ENCODE measurements at places on chromosomes 13 and 19.
A peak's percentile ranks its signal among the peaks of the same experiment; 100 is the strongest.

- no peak for DNase-seq
Measured at GRCh38 chr13:90562443-90562842, 785.0 kb upstream of the MIR17HG start.

- DNase-seq, result no peak
Measured at GRCh38 chr19:57334191-57334590, 13.9 kb downstream of the ZNF543 start.

GRCh38 chr19:29777781-29778309 lies 33.9 kb upstream of the CCNE1 start:
- DNase-seq, result no peak

- no peak for DNase-seq
Measured at GRCh38 chr19:48907671-48908070, 7.6 kb downstream of the NUCB1 start.

DNA sequence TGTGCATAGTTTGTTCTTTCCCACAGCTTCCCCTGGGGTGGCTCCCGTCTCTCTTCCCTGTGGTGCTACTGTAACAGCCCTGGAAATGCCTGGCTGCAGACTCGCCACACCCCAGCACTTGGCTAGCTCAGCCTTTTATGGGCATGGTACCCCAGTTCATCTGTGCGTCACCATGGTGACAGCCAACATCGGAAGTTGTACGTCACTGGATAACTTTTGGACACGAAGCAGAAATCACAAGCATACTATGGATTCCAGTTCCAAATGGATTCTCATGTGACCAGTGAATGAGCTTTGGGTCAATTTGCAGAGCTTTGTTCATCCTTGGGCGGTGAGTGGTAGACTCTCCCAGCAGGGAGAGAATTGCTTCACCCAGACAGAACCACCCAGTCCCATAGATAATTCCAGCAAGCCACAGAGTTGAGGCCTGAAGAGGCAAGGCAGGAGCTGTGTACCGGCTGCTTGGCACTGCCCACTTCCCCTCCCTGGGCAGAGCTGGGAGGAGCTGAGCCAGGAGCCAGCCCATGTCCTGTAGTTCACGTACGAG lies 54.4 kb downstream of the COL4A2 start:
- no peak for DNase-seq

- no peak for DNase-seq
Measured at GRCh38 chr19:10553943-10554381, 10.3 kb downstream of the ATG4D start.

DNA sequence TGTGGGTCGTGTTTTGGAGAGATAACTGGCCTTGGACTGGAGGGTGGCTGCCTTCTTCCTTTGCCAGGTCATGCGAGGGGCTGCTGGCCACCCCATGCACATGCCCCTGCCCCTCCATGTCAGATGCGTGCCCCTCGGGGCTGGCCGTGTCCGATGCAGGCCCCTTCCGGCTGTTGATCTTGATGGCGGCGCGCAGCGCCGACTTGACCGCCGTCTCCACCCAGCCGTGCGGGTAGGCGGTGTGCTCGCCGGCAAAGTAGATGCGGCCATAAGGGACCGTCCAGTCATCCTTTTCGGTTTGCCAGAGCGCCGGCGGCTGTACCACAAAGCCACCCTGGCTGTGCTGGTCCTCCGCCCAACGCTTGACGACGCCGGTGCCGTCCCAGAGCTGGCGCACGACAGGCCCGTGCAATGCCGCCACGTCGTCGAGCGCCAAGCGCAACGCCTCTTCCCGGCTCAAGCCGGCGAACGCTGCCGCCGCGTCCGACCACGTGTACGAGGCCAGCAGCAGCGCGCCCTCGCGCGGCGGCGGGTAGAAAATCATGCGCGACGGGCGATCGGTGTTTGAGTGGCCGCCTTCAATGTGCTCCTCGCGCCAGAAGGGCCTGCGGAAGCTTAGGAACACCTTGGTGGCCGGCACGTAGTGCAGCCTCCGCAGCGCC lies 6.9 kb downstream of the IL4I1 start:
- DNase-seq, result no peak

DNA sequence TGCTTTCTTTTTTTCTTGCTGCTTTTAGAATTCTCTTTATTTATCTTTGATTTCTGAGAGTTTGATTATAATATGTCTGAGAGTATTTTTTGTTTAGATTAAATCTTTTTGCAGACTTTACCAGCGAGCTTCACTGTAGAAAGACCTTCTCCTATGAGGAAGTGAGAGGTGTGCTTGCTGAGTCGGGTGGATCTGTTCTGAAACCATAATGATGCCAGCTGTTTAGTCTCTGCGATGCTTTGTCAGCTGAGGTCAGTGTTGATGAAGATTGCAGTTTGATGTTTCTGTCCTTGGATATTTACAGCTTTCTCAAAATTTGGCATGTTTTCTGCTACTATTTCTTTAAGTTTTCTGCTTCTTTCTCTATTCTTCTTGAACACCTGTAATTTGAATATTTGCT lies 309.1 kb upstream of the SLITRK6 start:
- DNase-seq, result no peak

DNA sequence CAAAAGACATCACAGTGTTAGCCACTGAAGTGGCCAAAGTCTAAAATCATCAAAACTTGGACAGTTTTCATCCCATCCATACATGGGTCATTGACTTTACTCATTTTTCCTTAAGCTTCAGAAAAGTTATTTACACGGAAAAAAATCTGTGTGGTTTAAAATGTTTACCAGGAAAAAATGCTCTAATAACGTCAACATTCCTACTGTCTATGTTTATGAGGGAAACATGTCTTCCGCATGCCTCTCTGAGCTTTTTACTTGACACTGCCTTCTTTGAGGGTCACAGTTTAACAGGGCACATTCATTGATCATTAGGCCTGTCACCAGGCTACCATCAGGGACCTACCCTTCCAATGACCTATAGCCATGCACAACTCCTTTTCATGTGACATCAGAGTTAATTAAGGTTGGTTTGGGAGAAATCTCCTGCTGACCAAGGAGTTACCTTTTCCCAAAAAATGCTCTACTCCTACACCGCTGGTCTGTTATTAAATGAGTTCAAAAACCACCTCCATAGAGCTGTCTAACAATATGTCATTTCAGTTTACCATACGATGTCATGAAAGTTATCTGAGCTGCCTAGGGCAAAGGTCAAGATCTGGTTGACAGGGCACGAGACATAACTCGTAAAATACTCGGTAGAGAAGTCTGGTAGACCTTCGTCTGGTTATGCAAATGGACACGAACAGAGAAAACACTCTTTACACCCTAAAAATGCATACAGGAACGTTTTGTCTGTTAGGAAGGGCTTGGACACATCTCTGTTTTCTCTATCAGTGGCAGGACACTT lies 17.8 kb downstream of the FLT1 start:
- no peak for DNase-seq

GRCh38 chr13:32585550-32586079 lies 637 bp upstream of the PDS5B start:
- peak; percentile 3 for DNase-seq

- DNase-seq, result peak; percentile 98
Measured at GRCh38 chr19:8513687-8514504, at the start of gene ZNF414. Gene ZNF414 (minus strand): TSS chr19:8514167. CDS start chr19:8514046, 121 bp downstream.

GRCh38 chr13:98749501-98749900 lies 3.0 kb downstream of the SLC15A1 start:
- DNase-seq, result no peak

GRCh38 chr13:24678151-24678550 lies 2.1 kb upstream of the ATP12A start:
- DNase-seq, result no peak

DNA sequence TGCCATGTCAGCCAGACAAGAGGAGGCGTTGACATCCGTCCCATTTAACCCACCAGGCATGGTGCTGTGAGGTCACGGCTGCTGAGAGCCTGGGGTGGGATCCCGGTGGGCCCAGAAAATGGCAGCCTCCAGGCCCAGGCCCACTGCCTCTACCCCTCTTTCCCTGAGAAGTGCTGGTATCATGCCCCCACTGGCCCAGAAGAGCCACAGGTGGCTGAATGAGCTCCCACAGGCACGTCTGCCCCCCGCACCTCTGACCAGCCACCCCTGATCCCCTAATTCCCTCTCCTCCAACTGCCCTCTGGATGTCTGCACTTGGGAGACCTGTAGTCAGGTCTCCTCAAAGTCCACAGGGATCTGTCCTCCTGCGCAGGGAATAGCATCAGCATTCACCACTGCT lies 37.3 kb upstream of the KCTD15 start:
- DNase-seq, result no peak

- DNase-seq, result no peak
Measured at GRCh38 chr19:38848299-38849146, 1.3 kb downstream of the HNRNPL start.

DNA sequence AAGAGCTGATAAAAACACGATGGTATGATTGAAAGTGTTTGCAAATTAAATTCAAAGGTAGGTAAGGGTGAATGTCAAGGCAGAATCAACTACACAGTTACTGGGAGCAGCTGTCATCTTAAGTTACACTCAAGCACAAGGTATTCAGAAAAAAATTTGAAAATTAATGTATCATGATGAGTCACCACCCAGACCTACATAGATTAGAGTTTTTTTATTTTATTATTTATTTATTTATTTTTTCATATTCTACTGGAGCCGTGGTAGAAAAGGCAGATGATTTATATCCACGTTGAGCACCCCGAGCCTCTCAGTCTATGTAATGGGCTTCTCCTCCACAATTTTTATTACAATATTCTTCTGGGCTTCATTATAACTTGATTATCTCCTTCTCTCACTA lies 728.9 kb upstream of the ARGLU1 start:
- peak; percentile 60 for DNase-seq

DNA sequence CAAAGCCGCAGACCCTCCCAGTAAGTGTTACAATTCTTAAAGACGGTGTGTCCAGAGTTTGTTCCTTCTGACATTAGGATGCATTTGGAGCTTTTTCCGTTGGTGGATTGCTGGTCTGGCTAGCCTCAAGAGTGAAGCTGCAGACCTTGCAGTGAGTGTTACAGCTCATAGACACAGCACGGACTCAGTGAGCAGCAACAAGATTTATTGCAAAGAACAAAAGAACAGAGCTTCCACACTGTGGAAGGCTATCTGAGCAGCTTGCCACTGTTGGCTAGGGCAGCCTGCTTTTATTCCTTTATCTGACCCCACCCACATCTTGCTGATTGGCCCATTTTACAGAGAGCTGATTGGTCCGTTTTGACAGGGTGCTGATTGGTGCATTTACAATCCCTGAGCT lies 242.8 kb upstream of the SGCG start:
- DNase-seq, result no peak

GRCh38 chr19:55353803-55354697 lies 469 bp downstream of the COX6B2 start:
- DNase-seq, result peak; percentile 65

GRCh38 chr13:114148521-114148855 lies 16.1 kb upstream of the RASA3 start:
- DNase-seq, result no peak

DNA sequence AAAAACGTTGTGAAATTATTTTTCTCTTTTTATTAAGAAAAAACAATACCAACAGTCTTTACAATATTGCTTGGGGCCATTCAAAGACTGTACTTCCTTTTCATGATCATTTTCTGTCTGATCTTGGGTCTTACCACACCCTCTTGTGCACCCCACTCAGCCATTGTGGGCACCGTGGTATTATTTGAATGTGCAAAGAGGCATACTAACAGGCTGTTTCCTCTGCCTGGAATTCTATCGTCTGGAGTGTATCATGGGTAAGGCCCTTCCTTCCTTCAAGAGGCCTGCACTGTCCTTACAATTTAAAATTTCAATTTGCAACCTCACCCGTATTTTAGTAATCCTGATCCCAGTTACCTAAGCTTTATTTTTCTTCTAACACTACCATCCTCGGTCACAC lies 76.5 kb downstream of the FGF14 start:
- DNase-seq, result no peak

DNA sequence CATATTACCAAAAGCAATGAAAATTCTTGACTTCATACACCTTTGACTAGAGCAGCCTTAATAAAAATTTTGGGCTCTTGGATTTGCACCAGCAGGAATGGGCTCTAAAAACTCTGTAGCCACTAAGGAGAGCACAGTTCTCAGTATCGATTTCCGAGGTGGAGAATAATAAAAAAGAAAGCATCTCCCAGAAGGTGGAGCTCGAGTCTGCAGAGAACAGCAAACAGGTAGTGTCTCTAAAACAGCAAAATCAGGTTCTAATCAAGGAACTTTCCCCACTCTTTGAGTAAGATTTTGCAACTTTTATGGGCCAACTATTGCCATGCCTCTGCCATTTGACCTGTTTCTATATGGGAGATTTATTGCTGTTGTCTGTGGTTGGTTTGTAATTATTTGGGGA lies 258.7 kb upstream of the GPC6 start:
- DNase-seq, result peak; percentile 40

DNA sequence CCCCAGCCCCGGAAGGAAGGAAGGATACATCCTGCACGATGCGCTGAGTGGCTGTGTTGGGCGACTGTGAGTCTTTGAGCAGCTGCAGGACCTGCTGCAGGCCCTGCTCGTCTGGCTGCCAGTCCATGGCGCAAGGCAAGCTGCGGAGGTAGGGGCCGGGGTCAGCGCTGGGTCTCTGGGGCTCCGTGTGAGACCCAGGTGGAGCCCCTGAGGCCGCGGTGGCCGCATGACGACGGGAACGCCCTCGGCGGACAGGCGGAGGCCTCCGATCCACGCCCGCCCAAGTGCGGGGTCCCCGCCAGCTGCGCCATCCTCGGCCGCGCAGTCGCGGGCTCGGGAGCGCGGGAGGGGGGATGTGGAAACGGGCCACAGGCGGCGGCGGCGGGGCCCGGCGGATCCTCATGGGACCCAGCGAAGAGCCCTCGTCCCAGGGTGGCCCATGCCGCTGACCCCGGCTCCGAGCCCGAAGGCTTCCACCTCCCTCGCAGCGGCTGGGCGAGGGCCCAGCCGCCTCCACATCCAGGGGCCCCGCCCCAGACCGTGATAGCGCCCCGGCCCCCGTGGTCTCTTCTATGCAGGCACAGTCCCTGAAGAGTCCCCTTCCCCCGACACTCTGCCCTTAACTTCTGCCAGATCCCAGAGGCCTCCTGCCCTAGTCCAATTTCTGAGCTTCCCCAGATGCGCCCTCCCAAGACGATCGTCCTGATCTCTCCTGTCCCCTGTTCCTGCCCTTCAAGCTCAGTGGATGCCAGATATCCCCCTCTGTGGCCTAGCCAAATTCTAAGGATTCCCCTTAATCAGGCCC lies 2.7 kb downstream of the TNPO2 start:
- DNase-seq, result peak; percentile 30

- peak; percentile 18 for DNase-seq
Measured at GRCh38 chr13:27295096-27295495, 24.5 kb downstream of the RASL11A start.

- no peak for DNase-seq
Measured at GRCh38 chr19:12628040-12629022, 17.6 kb downstream of the ZNF791 start.

DNA sequence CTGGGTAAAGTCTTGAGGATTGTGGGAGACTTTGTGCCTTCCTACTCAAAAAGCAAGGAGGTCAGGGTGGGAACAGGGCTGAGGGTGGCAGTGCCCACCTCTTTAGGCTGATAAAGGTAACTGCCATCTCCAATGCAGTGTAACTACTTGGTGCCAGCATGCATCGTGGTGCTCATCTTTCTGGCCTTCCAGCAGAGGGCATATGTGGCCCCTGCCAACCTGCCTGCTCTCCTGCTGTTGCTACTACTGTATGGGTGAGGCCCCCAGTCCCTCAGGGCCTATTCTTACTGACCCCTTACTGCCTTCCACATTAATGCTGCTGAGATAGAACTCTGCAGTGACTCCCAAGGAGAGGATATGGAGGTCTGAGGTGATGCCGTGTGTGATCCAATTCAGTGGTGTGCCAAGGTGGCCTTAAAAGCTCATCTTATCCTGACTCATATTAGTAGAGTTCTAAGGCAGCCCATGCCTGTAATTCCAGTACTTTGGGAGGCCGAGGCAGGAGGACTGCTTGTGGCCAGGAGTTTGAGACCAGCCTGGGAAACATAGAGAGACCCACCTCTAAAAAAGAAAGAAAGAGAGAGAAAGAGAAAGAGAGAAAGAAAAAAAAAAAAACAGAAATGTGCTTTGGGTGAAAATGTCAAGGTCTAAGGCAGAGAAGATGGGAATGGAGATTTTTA lies 9.7 kb upstream of the ARHGAP45 start:
- peak; percentile 19 for DNase-seq
